Muscle of arm (tissue), 14 donors: ENCODE measurements at places on chromosomes 11 and 22. TPM values are rescaled to one million over a fixed set of nuclear protein-coding genes. Genes with fewer than 3 reads are reported as not detected.

DNA sequence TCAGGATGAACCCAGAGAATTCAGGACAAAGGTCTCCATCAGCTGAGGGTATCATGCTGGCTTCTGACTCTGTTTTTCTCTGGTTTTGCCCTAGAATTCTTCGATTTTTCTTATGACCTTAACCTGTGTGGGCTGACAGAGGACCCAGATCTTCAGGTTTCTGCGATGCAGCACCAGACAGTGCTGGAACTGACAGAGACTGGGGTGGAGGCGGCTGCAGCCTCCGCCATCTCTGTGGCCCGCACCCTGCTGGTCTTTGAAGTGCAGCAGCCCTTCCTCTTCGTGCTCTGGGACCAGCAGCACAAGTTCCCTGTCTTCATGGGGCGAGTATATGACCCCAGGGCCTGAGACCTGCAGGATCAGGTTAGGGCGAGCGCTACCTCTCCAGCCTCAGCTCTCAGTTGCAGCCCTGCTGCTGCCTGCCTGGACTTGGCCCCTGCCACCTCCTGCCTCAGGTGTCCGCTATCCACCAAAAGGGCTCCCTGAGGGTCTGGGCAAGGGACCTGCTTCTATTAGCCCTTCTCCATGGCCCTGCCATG lies 16.8 kb downstream of the SERPING1 start:
- no peak for DNase-seq

GRCh38 chr11:19200410-19201201 lies 1.2 kb downstream of the CSRP3 start:
- no peak for DNase-seq

DNA sequence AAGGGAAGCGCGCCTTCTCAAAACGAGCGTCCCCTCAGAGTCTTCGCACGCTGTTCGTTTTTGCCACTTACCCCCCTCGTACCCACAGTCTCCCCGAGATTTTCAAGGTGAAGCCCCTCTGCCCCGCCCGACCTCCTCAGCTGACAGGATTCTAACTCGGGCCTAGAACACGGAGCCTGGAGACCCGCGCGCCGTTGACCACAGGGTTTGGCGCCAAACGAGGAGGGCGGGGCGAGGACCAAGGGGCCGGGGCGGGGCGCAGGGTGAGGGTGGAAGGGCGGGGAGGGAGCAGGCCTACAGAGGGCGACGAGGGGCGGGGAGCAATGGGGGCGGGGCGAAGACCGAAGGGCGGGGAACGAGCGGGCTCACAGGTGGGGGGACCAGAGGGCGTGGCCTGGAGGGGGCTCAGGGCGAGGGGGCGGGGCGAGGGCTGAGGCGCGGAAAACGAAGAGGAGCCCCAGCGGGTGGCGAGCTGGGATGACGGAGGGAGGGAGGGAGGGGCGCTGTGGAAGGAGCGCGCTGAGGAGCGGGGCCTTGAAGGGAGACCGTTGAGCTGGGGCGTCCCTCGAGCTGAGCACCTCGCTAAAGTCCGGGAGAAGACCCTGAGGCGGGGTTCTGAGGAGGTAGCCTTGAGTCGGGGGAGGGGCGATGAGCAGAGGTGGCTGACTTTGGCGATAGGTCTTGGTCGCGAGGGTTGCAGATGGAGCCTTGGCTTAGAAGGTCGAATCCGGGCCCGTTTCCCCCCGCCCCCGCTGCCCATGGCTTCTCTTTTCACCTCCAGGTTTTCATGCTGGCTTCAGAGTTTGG lies at the start of gene DMC1:
DMC1 (minus strand) TSS at position 212 of the 807 bp plus-strand sequence. CDS start 1,927 bp downstream, outside the sequence.
- DNase-seq = peak; percentile 92

- DNase-seq = no peak
These were observed 325.8 kb upstream of the B3GAT1 start for GRCh38 chr11:134737563-134738510.

GRCh38 chr11:59968395-59968783 lies 4.6 kb downstream of the OOSP4A start:
- DNase-seq = no peak

- DNase-seq = no peak
These were observed 21.6 kb downstream of the SVIP start for GRCh38 chr11:22807855-22808570.

- DNase-seq = no peak
These were observed 30.4 kb downstream of the KCNJ4 start for GRCh38 chr22:38424525-38425080.

GRCh38 chr11:35237860-35238715 lies 99.1 kb downstream of the CD44 start:
- DNase-seq = peak; percentile 36

- no peak for DNase-seq
These were observed 43.1 kb downstream of the SCGB1A1 start for GRCh38 chr11:62461740-62462507.

DNA sequence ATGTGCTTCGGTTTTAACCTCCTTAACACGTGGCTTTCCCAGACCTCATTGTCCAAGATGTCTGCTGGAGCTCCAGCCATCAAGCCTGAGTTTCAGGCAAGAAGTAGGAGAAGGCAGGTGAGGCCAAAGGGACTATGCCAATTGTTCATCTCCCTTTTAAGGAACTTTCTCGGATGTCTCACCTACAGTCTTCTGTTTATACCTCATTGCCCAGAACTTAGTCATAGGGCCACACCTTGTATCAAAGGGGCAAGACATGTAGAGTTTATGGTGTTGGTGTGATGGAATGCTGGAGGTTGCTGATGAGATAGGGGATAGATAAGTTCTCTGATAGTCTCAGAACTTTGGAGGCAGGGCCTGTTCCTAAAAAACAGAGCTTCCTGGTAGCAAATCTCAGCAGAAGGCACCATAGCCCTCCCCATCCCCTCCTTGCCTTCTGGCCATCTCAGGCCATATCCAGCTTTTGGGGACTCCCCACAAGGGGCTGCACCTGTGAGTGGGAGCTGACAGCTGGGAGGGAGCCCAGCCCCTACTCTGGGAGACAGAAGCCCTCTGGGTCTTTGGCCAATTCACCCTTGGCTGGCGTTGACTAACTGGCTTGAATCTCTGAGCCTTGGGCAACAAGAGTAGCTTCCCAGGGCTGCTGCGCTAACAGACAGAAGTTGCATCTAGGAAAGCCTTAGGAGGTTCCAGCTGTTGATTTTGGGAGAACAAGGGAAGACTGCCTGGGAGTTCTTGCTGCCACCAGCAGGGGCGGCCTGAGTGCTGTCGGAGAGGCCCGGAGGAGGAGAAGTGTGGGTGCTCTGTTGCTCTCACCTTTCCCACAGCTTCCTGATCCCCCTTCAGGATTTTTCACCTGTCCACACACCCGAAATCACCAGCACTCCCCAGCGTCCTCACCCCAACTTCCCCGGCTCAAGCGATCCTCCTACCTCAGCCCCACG lies 149.8 kb upstream of the THY1 start:
- DNase-seq = no peak

GRCh38 chr11:43871051-43871450 lies 9.6 kb upstream of the ALKBH3 start:
- no peak for DNase-seq

- no peak for DNase-seq
These were observed 1.8 kb downstream of the MTMR2 start for GRCh38 chr11:95922099-95922498.

DNA sequence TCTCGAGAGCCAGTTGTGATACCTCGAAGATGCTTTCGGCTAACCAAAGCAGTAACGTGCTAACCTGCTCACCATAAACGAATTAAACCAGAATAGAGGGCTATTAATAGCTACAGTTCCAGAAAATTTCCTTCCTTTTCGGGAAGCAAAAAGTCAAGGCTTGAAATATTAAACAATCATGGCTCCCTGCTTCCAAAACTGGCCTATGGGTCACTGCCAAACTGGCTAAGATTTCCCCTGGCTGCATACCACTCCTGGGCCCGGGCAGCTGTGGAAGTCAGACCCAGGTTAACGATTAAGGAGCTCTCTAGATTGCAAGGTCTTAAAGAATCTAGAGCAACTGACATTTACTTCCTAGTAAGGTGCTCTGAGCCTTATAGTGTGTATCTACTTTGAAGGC lies 1.7 kb downstream of the AMOTL1 start:
- no peak for DNase-seq

- DNase-seq = no peak
These were observed 149.1 kb upstream of the RASSF10 start for GRCh38 chr11:12859872-12860657.

DNA sequence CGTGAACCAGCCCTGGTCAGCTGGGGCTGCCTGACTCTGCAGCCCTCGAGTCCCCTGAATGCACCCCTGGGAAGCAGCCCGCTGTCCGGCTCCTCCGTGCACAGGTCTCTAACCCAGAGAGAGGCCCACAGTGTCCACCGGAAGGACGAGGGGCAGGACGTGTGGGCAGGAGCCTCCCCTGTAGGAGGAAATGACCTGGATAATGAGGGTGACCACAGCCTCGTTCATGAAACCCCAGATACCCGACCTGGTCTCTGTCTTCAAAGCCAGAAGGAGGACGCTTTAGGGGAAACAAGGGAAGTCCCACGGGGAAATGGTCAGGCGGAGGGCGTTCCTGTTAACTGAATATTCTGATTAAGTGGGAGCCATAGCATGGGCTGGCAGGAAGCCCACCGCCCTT lies 23.3 kb downstream of the LIF start:
- no peak for DNase-seq

DNA sequence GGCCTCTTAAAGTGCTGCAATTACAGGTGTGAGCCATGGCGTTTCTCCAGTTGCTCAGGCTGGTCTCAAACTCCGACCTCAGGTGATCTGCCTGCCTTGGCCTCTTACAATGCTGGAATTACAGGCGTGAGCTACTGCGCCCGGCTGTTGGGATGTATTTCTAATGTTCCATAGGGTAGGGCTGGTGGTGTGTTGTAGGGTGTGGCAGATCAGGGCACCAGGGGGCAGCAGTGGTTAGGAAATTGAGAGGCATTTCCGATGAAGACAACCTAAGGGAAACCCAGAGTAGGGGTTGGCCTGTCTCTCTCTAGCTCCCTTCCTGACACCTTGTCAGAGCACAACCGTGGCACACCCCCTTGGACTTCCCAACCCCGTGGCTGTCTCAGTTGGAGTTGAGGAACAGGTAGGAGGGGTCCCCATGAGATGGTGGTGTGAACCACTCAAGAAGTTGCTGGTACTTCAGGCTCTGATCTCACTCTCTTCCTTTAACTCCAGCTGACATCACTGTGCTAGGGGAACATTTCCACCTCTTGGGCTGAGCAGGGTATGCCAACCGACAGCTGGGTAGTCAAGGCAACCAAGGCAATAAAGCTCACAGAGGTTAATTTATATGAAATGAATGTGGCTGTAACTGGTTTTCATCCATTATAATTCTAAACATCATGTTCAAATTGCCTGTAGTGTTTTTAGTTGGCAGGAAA lies 33.0 kb downstream of the YWHAH start:
- peak; percentile 56 for DNase-seq

GRCh38 chr22:47209547-47210023 lies 447.1 kb downstream of the TBC1D22A start:
- no peak for DNase-seq

- no peak for DNase-seq
These were observed 9.8 kb upstream of the FJX1 start for GRCh38 chr11:35608502-35608901.

DNA sequence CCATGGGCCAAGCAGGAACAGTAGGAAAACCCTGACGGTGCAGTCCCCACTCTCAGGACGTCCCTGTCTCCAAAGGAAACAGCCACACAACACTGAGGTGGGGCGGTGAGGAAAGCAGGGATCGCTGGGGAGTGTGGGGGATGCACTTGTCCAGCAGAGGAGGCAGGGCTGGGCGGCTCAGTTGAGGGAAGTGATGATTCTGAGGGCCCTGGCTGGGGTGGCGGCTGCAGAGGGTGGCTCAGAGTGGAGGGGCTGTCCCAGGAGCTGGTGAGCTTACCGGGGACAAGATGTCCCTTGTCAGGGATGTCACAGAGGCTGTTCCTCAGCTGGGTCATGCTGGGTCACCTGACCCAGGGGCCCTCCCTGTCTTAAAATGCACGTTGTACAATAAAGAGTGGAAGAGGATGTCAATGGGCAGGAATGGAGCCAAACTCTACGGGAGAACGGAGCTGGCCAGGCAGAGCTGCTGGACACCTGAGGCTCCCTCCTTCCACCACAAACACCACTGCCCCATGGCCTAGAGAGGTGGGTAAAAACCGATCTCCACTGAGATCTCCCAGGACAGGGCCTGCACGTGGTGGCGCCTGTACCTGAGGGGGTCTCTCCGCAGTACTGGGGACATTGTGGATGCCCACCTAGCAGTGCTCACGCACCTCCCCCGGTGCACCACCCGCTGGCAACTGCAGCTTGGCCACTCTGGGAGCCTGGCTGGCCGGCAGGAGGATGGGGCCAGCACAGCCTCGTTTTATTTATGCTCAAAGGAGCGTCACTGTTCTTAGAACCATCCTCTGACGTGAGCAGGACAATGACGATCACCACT lies 9.7 kb upstream of the EFCAB6 start:
- DNase-seq = no peak

DNA sequence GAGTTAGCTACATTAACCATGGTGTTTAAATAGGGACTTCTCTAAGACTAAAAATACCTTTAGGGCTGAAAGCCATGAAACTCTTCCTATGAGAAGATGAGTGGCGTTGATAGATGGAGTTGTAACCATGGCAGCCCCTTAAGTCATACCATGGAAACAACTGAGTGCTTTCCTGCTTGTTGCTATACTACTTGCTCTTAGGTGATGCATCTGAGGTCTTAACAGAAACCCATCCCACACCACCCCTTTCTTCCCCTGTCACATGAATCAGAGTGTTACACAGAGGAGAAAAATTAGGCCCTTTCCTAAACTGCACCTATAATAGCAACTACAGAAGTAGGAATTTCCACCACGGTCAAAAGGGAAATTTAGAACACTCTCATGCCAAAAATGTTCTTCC lies 64.3 kb upstream of the ZC3H12C start:
- no peak for DNase-seq

- DNase-seq = no peak
These were observed 5.8 kb upstream of the RCOR2 start for GRCh38 chr11:63922673-63923192.

GRCh38 chr11:127071606-127072005 lies 71.0 kb upstream of the KIRREL3 start:
- DNase-seq = no peak

GRCh38 chr11:34816698-34817213 lies 99.4 kb downstream of the APIP start:
- no peak for DNase-seq

DNA sequence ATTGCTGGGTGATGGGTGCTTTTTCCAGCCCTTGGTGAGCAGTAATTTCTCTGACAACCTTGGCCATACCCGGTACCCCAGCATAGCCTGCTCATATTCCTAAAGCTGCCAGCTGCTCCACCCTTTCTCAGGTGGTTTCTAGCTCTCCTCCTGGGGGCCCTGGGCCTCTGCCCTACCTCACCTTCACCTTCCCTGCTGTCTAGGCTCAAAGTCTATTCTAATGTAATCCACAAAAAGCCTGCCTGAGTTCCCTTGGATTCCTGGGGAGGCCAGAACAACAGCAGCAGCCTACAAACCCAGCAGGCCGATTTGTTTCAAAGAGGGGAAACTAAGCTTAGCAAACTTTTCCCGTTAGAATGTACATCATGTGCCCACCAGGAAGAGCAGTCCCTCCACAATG lies 117.6 kb downstream of the DSCAML1 start:
- no peak for DNase-seq

The KCNC1 gene
- polyA plus RNA-seq = not detected

The SCN3B gene
- polyA plus RNA-seq = 14.2 TPM

The FOLR3 gene
- polyA plus RNA-seq = not detected

The WNT11 gene
- polyA plus RNA-seq = 19.1 TPM

The CSF2RB gene
- polyA plus RNA-seq = 2.3 TPM

The DDT gene
- 37.7 TPM for polyA plus RNA-seq

The C11orf91 gene
- not detected for polyA plus RNA-seq

The SNX15 gene
- 20.4 TPM for polyA plus RNA-seq

The HPX gene
- polyA plus RNA-seq = 6.6 TPM

The LRRC75B gene
- 7.7 TPM for polyA plus RNA-seq

The CHRM1 gene
- polyA plus RNA-seq = not detected
